ENCODE measurements at places on chromosomes 3 and 15. TPM values are rescaled to one million over a fixed set of nuclear protein-coding genes. Genes with fewer than 3 reads are reported as not detected.

DNA sequence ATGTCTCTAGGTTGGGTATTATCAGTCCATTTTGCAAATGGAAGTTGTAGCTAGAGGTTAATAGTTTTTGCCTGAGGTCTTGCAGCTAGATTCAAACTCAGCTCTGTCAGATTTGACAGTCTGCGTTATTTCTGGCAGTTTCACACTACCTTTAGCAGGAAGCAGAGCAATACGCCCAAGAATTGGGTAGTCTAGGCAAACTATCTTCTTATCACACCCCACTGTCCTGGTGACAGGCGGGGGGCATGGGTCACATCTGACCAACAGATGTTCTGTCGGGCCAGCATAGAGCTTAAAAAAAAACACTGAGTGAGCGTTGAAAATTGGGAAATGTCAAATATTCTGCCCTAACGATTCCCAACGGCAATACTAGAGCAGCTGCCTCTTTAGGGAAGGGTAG lies 5.7 kb downstream of the GPR160 start:
- DNase-seq, result no peak

GRCh38 chr3:124178531-124178930 lies 186.6 kb upstream of the ROPN1 start:
- DNase-seq, result no peak

DNA sequence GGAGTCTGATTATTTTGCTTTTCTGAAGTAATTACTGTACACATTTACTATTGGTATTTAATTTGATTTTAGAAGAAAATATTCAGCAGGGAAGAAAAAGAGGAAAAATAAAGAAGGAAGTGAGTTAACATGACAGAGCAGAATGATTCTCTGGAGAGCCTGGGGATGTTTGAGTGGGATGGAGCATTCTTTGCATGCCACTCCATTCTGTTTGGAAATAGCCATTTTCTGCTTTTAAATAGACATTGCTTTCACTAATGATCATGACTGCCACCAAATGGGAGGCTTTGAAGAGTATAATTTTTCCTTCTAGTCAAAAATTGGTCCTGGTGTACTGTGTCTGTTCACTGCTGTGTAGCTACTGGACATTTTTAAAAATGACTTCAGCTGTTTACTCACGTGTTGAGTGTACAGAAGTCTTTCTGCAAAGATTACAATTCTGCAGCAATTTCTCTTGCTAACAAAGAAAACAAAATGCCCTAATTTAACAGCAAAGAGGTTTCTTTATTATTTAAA lies 196.1 kb downstream of the RYR3 start:
- no peak for DNase-seq

Gene CATSPER2
- 1.4 TPM for total RNA-seq

Gene SLC9C1
- not detected for total RNA-seq

Measured in SJCRH30 (cell line).